ENCODE measurements at places on chromosomes 3 and 15.

- DNase-seq, result no peak
These were observed 419.9 kb downstream of the MECOM start for GRCh38 chr3:169243579-169243978.

- no peak for DNase-seq
These were observed 32.3 kb upstream of the DUSP7 start for GRCh38 chr3:52088445-52089367.

- DNase-seq, result no peak
These were observed 33.0 kb upstream of the TEX264 start for GRCh38 chr3:51637941-51638471.

GRCh38 chr3:100875239-100875638 is 118.0 kb downstream of the ABI3BP start:
- DNase-seq, result no peak

DNA sequence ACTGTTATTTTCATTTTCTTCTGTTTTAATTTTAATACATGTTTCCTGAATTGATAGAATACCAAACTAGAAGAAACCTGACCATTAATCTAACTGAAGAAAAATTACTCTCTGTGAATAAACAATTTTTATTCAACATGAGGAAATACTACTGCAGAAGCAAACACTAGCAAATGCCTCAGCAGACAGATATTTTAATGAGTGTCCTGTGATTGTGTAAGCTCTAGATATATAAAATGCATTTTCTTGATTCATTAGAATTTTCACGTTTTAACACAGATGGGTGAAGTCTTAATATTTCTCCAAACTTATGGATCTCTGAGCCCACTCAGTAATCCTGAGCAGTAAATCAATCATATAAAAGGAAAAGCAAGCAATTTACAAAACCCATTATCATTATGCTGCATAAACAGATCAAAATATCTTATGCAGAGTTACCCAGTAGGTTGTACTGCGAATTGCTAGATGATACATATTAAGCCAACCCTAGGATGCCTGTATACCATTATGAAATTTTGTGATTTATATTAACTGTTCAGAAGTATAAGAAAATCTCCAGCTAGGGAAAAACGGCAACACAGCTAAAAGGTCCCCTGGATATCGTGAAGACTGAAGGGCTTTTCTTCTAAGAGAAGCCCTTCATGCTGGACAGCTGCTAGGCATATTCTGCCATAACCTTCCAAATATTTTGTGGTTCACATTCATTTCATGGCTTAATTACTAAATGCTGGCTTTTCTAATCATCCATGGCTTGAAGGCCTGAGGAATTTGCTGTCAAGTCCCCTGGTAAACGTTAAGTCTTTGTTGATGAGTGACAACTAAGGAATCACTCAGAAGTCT is 157.7 kb upstream of the TGFBR2 start:
- no peak for DNase-seq

DNA sequence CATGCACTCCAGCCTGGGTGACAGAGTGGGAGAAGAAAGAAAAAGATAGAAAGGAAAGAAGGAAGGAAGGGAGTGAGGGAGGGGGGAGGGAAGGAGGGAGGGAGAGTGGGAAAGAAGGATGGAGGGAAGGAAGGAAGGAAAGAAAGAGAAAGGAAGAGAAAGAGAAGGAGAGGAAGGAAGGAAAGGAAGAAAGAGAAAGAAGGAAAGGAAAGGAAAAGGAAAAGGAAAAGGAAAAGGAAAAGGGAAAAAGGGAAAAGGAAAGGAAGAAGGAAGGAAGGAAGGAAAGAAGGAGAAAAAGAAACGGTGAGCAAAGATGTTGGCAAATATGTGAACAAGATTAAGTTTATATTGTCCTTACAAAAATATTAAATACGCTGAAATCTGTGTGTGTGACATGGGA is 36.2 kb upstream of the TICRR start:
- DNase-seq, result no peak

- DNase-seq, result no peak
These were observed 50.6 kb downstream of the IQSEC1 start for GRCh38 chr3:13022348-13023234.

DNA sequence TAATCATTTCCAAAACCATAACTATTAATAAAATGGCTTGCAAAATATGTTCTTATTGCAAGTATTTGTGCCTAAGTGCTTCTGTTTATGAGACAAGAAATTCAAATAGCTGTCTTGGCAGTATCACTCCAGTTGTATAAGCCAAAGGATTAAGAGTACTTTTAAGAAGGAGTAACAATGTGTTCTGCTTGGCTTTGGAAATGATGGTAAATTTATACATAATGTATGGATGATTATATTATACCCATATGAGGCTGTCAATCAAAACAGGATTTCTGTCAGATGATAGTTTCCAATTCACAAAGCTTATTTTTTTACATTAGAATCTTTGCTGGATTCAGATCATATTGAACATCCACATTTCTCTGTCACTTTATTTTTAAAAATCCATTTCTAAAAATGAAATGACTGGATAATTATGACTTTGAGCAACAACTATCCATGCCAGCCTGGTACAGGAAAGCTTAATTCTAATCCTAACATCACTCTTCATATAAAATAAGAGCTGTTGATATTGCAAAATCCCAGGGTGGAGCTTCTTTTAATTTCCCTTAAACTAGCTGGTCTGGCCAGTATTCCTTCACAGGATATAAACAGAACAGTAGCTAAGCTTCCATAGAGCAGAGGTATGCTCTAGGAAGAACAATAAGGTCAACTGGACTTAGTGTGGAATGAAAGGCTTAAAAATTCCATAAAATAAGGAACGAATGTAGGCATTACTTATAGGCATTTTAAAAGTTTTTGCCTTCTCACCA is 30.0 kb upstream of the ZNF280D start:
- no peak for DNase-seq

- no peak for DNase-seq
These were observed 10.5 kb downstream of the POMGNT2 start for GRCh38 chr3:43095370-43095769.

DNA sequence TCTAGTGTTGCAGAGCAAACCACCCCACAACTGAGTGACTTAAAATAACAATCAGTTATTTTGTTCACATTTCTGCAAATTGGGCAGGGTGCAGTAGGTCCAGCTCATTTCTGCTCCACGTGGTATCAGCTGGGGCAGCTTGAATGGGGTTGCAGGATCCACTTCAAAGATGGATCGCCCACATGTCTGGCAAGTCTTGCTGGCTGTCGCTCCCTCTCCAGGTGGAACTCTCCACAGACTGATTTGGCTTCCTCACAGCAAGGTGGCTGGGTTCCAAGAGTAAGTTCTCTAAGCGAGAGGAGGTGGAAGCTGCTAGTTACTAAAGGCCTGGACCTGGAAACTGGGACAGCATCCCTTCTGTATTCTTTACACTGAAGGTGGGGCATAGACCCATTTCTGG is 213.3 kb downstream of the SLC9A9 start:
- no peak for DNase-seq

- no peak for DNase-seq
These were observed 65.5 kb downstream of the LARS2 start for GRCh38 chr3:45453839-45454238.

- no peak for DNase-seq
These were observed 46.2 kb downstream of the CRTAP start for GRCh38 chr3:33159981-33160380.

Measured in activated T-cell treated with anti-CD3 and anti-CD28 coated beads for 4 hours (primary cell).